Stimulated activated CD4-positive, alpha-beta T cell treated with anti-CD3 and anti-CD28 coated beads, Interleukin-1b, Interleukin-23, amount 100 ng/mL, for 1 hour (primary cell): ENCODE measurements at places on chromosomes 1 and 21.

DNA sequence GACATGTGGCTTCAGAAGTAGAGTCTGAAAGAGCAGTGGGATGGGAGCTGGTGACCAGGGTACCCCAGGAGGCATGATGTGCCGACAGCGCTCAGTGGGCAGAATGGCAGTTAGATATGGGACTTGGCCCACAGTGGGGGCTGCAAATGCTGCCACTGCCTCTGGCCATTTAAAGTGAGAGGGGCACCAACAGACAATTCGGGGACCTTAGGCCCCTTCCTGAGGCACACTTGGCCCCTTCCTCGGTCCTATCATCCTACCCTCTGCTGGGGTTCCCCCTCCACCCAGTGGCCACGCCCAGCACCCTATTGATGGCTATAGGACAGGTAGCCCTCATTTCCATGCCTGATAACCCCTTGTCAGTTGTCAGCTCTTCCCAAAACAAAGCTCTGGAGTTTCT is 36.6 kb upstream of the EPHA8 start:
- no peak for DNase-seq

GRCh38 chr21:29817450-29817849 is 122.3 kb downstream of the GRIK1 start:
- no peak for DNase-seq

GRCh38 chr1:198699167-198700015 is 60.6 kb downstream of the PTPRC start:
- DNase-seq, result peak; percentile 44

- no peak for DNase-seq
Observed at GRCh38 chr1:40802742-40803113, 19.1 kb downstream of the KCNQ4 start.

GRCh38 chr1:207605444-207606361 is 39.2 kb upstream of the CR1L start:
- no peak for DNase-seq

DNA sequence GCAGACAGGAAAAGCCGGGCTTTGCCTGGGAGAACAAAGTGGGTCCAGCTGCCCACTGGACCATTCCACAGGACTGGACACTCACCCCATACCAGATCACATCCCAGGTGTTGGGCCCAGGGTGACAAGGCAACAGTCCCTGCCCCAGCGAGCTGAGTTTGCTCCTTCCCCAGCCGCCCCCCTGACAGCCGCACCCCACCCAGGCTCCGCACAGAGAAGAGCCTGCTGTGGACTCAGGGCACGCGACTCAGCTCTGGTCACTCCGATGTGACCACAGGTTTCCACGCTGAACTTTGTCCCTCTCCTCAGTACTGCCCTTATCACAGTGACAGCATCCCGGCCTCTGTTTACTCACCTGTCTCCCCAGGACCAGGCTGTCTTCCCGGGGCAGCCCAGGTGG is 1.2 kb downstream of the BMP8B start:
- no peak for DNase-seq

- DNase-seq, result no peak
Observed at GRCh38 chr1:39827201-39827600, 38.5 kb upstream of the BMP8B start.

GRCh38 chr1:184801503-184801902 is 46.8 kb upstream of the EDEM3 start:
- no peak for DNase-seq
